ENCODE measurements at places on chromosomes 12 and 14.

DNA sequence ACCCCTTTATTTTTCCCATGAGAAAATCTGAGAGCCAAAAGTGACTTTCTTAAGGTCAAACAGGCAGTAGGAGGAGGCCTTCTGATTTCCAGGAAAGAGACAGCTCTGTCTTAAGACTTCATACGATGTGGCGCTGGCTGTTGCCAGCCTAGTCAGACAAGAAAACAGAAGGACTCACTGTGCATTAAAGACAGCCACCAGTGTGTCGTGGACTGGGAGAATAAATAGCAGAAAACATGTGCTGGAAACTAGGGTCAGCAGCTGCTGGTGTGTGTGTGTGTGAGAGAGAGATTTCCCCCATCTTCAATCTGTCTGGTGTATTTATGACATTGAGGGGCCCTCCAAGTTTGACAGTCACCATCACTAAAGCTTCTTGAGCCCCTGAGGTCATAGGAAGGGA lies 708.6 kb upstream of the TMEM132C start:
- DNase-seq = no peak

DNA sequence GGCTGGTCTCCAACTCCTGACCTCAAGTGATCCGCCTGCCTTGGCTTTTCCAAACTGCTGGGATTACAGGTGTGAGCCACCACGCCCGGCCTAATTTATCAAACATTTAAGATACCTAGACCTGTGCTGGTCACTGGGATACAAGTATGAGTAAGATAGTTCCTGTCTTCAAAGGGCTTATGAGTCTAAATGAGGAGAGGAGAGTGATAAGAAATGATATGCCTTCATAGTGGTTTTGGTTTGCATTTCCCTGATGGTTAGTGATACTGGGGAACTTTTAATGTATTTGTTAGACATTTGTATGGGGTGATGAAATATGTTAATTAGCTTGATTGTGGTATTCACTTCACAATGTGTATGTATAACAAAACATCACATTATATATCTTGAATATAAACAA lies 21.2 kb downstream of the TMED10 start:
- no peak for DNase-seq

GRCh38 chr12:89995870-89996269 lies 287.2 kb upstream of the ATP2B1 start:
- DNase-seq = no peak

DNA sequence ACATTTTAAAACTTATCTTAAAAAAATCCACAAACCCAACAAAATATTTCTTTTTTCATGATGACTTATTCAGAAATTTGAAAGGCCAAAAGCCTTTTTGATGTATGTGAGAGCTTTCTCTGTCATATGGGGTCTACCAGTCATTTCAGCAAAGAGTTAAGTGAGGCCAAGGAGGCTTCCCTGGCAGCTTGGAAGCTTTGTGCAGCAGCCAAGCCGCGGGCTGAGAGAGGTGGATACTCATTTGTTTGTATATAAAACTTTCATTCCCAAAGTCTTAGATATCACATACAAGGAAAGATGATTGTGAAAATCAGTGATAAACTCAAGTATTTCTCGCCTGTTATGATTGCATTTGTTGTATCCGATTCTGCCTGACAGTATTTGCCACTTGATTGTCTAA lies 48.5 kb upstream of the RNU6-8 start:
- DNase-seq = no peak

DNA sequence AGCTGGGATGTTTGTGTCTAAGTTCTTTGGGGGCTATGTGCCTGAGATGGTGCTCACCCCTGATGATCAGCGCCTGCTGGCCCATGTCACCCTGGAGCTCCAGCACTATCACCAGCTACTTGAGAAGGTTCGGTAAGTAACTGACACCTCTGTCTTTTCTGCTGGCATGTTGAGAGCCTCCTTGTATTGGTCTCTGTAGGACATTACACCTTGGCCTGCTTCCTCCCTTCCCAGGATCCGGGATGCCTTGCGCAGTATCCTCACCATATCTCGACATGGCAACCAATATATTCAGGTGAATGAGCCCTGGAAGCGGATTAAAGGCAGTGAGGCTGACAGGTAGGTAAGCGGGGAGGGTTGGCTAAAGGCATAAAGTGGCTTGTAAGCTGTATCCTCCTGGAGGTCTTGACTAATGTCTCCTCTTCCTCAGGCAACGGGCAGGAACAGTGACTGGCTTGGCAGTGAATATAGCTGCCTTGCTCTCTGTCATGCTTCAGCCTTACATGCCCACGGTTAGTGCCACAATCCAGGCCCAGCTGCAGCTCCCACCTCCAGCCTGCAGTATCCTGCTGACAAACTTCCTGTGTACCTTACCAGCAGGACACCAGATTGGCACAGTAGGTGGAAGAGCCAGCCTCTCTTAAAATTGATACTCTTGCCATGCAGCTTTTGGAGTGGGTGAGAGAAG lies 5.5 kb downstream of the DDIT3 start:
- DNase-seq = no peak

- no peak for DNase-seq
Measured at GRCh38 chr12:50059440-50060119, 2.2 kb downstream of the ASIC1 start.
